NCI-H510A (cell line): ENCODE measurements at places on chromosomes 16 and 17.
A peak's percentile ranks its signal among the peaks of the same experiment; 100 is the strongest.

DNA sequence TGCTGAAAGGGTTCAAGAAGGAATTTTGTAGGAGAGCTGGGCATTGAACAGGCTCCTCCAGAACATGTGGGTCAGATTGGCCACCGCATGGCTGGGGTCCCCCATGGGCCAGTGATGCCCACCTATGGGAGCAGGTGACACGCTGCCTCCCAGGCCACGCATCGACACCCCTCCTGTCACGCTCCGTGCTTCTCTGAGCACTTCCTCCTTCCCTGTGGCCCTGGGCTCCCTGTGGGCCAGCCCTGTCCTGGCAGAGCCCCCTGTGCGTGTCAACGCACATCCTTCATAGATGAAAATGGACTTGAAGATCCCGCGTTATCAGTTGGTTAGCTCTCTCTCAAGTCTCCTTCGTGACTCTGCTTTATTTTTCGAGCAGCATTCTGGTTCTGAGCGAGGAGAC lies 160.3 kb downstream of the RPTOR start:
- no peak for DNase-seq

GRCh38 chr17:73792994-73793393 lies 148.7 kb upstream of the SDK2 start:
- DNase-seq: no peak

DNA sequence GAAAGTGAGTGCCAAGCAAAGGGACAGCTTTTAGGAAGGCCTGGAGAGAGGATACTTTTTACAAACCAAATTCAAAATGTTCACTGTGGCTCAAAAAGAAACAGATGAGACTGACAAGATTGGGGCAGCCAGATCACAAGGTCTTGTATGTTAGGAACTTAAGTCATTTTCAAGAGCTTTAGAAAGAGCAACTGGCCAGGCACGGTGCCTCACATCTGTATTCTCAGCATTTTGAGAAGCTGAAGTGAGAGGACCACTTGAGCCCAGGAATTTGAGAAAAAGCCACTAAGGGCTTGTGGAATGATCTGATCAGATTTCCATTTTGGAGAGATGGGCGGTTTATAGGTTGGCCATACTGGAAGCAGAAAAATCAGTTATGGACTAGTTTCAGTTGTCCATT lies 17.2 kb downstream of the SPAG9 start:
- DNase-seq: no peak

GRCh38 chr17:15657868-15658267 lies 26.2 kb downstream of the TRIM16 start:
- DNase-seq: no peak

- DNase-seq: no peak
Observed at GRCh38 chr16:51710905-51711563, 560.0 kb upstream of the SALL1 start.

- no peak for DNase-seq
Observed at GRCh38 chr16:50594308-50595260, 46.4 kb downstream of the NKD1 start.

DNA sequence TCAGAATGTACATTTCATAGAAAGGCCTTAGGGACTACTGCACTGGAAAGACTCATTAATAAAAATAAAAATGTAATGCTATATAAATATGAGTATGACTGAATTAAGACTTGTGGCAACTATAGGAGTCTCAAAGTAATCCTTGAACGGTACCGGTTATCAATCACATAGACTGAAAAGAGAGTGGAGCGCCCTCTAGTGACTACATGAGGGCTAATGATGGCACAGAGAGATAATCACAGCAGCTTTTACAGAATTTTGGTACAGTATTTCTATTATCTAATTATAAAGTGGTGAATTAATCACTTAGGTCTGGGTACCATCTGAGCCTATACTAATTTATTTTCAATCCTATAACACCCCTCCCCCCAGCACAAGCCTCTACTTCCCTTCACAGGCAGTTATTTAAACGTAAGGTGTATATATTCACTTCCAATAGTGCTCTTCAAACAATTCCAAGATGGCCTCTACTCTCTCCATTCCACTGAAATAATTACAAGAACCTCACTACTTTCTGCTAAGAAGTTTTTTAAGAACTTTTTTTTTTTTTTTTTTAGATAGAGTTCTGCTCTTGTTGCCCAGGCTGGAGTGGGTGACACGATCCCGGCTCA lies 40.7 kb upstream of the ANKFY1 start:
- no peak for DNase-seq

DNA sequence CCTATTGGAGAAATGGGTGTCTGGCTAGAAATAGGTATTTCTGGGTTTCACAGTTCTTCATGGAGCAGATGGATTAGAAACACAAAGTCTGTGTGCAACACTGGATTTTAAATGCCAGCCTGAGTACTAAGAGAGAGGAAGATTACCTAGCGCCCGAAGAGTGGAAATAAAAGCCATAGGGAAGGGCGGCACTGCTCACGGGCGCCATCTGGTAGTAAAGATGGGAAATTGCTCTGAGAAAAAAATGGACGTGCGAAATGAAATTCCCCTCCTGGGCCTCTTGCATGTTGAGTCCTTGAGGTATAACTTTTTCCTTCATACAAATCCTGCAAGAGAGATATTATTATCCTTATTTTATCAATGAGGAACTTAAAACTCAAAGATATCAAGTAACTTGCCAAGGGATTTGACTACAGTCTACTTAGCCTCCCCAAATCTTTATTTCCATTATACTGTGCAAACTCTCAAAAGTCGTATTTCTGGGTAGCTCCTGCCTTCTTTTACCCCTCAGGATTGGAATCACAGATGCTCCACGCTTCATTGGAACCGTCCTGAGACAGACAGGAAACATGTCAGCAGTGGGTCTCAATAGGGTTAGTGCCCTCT lies 72.8 kb downstream of the MMD start:
- DNase-seq: peak; percentile 35

DNA sequence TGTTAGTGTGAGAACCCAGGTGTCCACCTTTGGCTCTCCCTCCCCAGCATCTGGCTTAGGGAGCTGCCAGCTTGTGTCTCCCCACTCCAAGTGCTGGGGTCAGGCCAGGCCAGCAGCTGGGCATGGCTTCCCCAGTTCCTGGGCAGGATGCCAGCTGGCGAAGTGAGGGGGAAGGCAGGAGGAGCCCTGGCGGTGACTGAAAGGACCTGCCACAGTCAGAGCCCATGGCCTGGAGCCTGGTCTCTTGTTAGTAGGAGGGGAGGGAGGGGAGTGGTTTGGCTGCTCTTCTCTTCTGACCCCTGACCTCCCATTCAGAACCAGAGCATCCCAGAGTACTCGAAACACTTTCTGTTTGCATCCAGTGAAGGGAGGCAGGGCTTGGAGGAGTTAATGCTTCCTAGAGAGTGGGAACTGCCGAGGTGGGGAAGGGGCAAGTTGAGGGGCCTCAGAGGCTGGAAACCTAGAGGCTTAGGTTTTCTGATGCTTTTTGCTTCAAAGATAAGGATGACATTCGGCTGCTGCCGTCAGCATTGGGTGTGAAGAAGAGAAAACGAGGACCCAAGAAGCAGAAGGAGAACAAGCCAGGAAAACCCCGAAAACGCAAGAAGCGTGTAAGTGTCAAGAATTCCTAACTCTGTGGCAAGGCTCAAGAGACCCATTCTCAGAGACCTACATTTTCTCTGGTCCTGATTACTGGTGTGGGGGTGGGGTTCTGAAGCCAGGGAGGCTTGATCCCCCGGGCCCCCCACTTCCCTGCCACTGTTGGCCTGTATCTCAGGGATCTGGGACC lies 772 bp downstream of the CHD3 start:
- peak; percentile 96 for DNase-seq

GRCh38 chr17:66275651-66276050 lies 26.8 kb upstream of the PRKCA start:
- DNase-seq: no peak

DNA sequence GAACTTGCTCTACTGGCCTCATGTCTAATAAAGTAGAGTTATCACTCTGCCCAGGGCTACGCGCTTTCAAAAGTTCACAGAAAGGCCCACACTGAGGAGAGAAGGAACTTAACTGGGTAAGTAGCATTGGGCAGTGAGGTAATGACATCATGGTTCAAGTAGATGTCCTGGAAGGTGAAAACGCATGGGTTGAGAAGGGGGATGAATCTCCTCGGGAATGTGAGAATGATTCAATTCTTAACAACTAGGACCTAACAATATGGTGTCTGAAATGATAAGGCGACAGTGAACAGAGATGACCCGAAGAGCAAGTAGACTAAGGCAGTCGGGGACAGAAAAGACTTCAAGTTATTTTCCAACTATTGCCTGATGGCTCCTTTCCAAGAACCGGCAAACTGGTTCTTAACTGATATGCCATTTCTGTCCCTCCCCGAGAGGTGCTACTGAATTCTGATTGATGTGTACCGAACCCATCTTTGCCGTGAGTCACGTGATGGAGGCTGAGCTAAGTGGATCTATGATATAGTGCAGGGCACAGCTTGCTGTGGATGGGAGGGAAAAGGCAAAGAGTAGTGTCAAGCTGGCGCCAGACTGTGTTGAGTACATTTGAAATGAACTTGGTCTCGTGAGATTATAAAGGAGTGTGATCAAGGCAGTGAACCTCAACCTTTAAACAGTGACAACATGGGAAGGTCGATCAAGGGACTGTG lies 44.1 kb downstream of the MARCHF10 start:
- no peak for DNase-seq

GRCh38 chr16:8675183-8676159 lies 1.1 kb downstream of the ABAT start:
- no peak for DNase-seq

GRCh38 chr16:30151091-30151490 lies 28.1 kb upstream of the MAPK3 start:
- no peak for DNase-seq

GRCh38 chr17:43574896-43575525 lies 28.9 kb upstream of the ETV4 start:
- no peak for DNase-seq

DNA sequence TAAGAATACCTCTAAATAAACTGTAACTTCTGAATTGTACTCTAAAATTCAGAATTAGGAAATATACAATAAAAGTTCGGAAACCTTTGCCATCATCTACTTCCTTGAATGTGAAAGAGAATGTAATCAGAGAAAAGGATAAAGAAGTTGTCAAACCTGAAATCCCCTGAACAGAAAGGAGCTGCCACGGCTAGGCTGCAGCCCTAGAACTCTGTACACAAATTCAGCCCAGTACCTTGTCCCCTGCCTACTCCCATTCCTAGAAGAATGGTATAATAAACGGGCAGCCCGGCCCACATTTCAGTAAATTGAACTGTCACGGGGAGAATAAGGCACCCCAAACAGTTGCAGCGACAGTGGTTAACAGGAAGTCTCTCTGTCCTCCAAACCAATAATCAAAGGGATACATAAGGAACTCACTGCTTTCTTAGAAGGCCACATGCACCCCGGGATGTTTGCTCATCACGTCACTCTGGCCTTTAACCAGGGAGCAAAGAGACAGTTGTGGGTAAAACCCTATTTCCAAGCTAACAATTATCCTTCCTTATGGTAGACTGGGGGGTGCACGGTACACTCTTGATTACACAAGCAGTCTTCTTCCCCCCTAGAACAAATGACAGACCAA lies 24.3 kb upstream of the RFFL start:
- DNase-seq: no peak

GRCh38 chr17:69908626-69909368 lies 166.2 kb upstream of the KCNJ16 start:
- no peak for DNase-seq

GRCh38 chr17:46771561-46772474 lies 46.7 kb downstream of the WNT3 start:
- DNase-seq: peak; percentile 39

DNA sequence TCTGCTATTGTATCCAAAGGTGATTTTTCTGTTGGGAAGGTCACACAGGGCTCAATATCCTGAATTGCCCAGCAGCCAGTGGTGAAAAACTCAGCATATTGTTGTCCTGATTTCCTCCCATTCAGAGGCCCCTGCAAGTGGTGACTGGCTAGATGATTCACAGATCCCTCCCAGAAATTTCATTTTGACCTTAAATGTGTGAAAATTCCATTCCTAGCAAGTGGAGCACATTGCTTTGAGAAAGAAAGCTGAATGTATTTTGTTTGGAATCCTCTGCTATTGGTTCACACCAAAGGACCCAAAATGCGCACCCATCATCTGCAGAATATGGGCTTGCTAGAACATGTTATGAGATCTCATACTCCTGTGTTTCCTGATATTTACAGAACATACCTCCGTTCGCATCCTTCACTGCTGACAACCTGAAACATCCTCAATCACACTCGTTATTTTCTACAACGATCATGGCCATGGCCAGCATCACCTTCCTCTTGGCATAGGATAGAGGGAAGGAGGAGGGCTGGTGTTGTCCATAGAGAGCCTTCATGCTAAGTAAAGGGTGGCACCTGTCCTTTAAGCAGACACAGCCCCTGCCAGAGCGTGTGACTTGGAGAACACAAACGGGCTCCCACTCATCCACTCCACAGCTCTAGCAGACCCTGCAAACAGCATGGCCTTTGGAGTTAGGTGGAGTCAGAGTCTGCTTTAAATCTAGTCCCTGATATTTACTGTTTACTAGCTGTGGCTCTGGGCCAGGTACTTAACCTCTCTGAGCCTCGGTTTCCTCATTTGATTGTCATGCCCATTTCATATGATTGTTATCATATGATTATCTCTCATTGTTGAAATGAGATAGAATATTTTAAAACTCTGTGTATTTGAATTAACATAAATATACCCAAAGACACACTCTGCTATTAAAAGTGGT lies 30.4 kb upstream of the NFAT5 start:
- no peak for DNase-seq

DNA sequence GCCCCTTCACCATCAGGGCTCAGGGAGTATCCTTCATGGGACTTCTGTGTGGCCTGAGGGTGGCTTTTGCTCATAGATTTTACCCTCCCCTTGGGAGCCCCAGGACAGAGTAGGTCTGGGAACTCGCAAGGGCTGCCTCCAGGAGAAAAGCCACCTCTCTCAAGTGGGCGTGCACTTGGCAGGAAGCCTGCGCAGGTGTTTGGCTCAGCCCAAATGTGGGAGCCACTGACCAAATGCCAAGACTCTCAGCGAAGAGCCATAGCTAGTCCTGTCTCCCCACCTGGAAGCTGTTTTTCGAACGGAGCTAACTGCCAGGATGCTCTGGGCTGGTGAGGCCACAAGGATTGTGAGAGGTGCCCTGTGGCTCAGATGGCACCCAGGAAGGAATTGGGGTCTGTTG lies 2.0 kb upstream of the HSD17B2 start:
- DNase-seq: no peak

- DNase-seq: no peak
Observed at GRCh38 chr17:82297280-82297713, 20.1 kb downstream of the CD7 start.

DNA sequence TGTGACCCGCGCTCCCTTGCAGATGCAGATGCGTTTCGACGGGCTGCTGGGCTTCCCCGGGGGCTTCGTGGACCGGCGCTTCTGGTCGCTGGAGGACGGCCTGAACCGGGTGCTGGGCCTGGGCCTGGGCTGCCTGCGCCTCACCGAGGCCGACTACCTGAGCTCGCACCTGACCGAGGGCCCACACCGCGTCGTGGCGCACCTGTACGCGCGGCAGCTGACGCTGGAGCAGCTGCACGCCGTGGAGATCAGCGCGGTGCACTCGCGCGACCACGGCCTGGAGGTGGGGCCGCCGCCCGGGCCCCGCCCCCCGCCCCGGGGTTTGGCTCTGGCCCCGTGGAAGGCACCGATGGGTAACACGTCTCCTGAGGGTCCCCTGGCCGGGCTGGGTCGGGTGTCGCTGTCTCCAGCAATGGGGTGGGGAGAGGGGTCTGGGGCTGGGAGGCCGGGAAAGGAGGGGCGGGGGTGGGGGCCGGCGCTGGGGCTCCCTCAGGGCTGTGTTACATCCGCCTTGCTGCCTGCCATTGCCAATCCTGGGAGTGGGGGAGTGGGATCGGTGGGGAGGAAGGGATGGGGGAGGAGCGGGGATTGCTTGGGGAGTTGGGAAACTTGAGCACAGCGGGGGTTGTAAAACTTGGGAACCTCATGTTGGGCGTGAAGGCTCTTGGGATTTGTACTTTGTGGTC lies 737 bp downstream of the NUDT16L1 start:
- no peak for DNase-seq

GRCh38 chr16:75943705-75944514 lies 217.6 kb upstream of the CPHXL start:
- no peak for DNase-seq
